ENCODE measurements at places on chromosomes 2 and 18.

GRCh38 chr2:30265052-30266015 lies 34.0 kb downstream of the LBH start:
- DNase-seq = no peak

DNA sequence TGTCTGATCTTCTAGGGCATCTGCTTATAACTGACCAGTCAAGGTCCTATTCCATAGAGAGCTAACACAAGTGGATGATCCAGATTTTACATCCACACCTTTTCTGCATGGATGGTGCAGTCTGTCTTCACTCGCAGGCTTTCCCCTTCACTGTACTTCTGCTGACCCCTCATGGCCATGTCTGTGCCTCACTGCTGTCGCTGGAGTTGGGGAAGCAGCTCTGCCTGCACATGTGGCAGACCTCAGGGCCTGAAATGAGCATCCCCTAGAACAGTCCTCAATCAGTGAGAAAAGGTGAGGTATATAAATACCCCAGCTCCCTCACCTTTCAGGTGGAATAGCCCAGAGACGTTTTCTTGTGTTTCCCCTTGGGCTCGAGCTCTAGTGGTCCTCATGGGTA lies 233.8 kb downstream of the ANKRD36B start:
- DNase-seq = no peak

DNA sequence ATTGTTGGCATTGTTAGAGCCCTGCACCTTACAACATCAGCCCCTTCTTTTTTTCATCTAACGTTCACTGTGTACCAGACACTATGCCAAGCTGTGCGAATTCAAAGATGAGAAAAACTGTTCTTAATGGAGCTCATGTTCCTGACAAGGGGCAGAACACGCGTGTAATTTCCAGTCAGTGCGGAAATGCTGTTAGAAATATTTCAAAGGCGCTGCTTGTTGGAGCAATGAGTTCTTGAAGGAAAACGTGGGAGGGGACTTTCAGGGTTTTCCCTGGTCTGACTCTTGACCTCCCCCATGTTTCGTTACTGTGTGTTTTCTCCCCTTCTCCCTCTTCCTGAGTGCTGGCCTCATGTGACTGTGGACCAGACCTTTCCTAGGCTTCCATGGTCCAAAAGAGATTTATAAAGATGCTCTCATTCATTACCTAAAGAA lies 1.5 kb downstream of the MTHFD2 start:
- no peak for DNase-seq

- no peak for DNase-seq
These were observed 21.0 kb downstream of the ZSWIM2 start for GRCh38 chr2:186827862-186828492.

DNA sequence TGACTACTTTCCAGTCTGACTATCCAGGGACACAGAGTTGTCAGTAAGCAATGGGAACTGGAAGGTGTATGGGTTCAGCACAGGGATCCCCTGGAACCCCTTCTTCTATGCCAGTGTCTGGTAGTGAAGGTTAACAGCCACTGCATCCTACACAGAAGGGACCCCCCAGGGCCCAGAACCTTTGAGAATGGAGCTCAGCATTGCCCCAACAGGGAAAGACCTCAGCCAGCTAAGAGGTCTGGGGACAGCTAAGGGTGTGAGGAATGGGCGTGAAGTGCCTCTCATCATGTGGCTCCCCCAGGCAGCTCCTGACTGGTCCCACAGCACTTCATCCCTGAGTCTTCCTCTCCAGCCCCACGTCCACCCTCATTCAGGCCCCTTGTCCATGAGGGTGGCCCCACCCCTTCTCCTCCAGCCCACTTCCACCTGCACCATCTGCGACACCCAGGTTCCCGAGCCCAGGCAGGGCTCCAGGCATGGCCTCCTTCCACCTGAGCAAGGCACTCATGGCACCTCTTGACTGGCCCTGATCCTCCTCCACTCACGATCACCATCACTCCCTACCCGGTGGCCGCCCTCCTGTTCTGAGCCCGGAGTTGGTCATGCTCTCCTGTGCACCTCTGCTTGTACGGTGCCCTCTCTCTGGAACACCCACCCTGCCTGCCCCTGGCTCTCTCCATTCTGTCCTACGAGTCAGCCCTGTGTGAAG lies 77.1 kb downstream of the SFXN5 start:
- no peak for DNase-seq

DNA sequence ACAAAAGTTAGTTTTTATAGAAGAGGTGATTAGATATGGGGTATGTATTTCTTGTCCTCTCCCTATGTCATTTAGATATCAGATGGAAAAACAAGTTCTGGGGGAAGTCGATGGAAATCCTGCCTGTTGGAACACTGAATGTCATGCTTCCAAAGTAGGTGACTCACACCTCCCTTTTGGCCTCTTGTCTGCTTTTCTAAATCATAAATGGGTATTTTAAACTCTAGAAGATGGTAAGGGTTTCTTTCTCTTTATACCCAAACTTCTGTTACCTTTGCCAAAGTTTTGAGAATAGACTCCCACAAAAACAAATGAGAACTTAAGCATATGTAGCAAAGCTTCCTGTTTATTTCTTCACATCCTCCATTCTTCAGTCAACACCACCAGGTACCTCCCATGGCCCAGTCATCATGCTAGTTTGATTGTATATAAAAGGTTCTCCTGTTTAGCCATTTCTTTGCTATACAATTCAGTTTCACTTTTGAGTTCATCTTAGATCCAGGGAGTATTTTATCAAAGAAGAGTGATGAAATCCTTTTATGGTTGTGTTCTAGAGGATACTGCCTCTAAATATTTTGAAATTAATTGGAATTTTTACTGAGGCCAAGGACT lies 63.9 kb downstream of the PRKRA start:
- DNase-seq = no peak

GRCh38 chr18:74326231-74326630 lies 10.6 kb downstream of the C18orf63 start:
- DNase-seq = no peak

DNA sequence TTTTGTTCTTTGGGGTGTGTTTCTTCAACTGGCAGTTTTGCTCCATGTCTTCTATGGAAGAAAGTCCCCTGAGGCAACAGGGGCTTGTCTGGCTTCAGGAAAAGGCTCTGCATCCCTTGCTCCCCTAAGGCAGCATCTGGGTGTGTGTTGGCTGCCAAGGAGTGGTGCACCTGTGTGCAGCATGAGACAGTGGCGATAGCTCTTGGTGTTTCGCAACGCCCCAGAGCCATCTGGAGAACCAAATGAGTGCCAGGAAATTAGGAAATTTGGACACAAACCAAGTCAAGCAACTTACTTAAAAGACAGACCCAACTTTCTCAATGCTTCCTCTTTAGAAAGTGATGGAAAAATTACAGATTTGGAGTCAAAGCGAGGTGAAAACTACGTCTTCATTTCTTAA lies 1044.4 kb upstream of the CNTNAP5 start:
- DNase-seq = peak; percentile 52

GRCh38 chr2:215171796-215172195 lies 33.4 kb upstream of the ABCA12 start:
- no peak for DNase-seq

DNA sequence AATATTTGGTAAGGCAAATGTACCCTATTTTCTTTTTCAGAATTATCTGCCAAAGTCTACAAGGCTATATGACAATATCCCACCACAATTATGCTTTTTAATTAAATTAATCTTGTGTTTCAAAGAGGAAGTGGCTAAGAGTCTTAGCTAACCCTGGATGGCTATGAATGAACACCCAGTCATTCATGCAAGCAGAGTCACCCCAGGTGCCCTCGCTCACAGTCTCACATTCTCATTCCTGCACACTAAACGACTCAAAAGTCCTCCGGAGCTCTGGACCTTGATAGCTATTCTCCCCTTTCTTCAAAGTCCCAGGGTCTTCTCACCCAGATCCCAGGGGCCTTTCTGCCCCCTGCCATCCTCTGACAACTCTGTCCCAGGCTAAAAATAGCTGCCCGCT lies 42.1 kb upstream of the MRPL19 start:
- no peak for DNase-seq

DNA sequence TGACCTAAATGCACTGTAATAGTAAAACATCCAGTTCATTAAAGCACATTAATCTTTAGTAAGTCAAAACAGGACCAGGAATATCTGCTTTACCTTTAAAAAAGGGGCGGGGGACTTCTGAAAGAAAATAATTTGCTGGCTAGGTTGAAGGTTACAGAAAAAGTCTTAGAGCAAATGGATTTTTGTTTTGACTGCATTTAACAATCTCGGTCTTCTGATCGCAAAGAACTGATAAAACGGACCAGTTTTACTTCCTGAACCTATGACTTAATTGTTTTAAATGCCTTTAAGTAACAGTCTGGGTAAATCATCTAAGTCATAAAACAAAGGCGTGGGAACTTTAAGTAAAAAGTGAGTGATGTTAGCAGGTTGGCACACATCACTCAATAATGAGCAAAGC lies 783 bp downstream of the BUB1 start:
- no peak for DNase-seq

- no peak for DNase-seq
These were observed 155.0 kb downstream of the TTC32 start for GRCh38 chr2:19746611-19747309.

- DNase-seq = no peak
These were observed 61.4 kb downstream of the CCDC148 start for GRCh38 chr2:158395166-158395565.

- DNase-seq = no peak
These were observed 69.4 kb upstream of the MMADHC start for GRCh38 chr2:149656996-149657395.

- DNase-seq = no peak
These were observed 34.5 kb upstream of the ARL5A start for GRCh38 chr2:151862700-151863099.

DNA sequence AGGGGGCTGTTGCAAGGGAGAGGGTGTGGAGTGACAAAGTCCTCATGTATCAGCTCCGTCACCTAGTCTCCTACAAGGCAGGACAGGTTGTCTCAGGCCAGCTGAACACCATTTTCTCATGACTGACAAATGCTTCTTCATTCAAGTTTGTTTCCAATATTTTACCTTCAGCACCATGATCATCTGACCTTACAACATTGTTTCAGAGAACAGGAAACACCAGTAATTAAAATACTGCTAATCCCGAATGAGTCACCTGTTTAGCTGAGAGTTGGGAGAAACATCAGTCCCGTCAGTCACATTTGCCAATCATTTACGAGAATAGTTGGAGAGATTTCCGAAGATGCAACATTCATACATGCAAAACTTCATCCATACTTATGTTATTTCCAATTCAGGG lies 25.7 kb upstream of the SP5 start:
- DNase-seq = no peak

GRCh38 chr2:4976407-4976806 lies 715.8 kb upstream of the SOX11 start:
- DNase-seq = no peak

- DNase-seq = no peak
These were observed 1.4 kb upstream of the DOK6 start for GRCh38 chr18:69399253-69399652.

GRCh38 chr2:237629739-237630138 lies 2.4 kb downstream of the LRRFIP1 start:
- no peak for DNase-seq

GRCh38 chr2:234603619-234604018 lies 106.7 kb upstream of the ARL4C start:
- DNase-seq = no peak

DNA sequence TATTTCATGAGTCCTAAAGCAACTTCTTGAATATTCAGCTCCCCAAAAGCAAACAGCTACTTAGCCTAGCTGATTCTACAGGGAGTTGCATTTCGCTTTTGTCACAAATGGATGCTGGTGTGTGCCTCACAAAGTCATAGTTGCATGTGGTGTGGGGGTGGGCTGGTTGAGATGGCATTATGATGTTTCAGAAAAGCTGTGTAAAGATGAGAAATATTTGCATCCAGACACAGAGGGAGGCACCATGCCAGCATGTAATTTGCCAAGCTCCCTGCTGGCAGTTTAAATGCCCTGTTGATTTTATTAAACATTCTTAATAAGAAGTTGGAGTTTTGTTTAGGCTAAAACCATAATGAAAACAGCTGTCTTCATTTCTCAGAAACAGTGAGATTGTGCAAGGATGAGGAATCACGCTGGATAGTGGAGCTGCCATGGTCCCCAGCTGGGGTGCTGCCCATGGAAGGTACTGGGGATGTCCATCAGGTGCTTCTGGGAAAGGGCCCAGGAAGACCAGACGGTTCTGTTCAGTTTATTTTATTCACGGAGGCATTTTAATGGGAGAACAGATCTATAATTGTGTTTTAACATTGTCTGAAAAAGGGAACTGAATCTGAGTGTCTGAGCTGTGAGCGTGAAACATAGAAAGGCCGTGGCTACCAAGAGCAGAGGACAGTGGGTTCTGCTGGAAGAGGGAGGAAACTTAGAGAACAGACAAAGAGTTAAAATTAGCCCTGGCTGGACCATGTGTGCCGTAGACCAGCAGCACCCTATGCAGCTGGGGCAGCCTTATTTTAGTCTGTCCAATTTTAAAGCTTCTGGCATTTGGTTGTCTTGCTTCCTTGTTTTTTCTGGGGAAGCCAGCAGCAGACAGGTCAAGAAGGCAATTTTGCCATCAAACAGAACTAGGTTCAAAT lies 177.1 kb downstream of the FAM210A start:
- no peak for DNase-seq

DNA sequence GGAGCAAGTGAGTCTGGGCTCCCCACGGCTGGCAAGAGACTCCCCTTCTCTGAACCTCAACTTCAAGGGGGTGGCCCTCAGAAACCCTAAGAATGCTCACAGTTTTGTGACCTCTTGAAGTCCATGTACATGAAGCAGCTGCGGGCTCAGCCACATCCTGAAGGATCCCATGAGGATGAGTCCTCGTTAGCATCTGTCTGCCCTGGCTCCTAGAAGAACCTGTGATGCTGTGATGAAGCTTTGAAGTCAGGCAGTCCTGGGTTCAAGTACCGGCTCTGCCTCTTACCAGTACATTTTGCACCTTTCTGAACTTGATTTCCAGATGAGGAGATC lies 38.1 kb downstream of the SDC1 start:
- DNase-seq = peak; percentile 20

- DNase-seq = no peak
These were observed 30.0 kb upstream of the ERMN start for GRCh38 chr2:157355618-157356017.

- no peak for DNase-seq
These were observed 337.3 kb downstream of the PLCL1 start for GRCh38 chr2:198141726-198142125.

DNA sequence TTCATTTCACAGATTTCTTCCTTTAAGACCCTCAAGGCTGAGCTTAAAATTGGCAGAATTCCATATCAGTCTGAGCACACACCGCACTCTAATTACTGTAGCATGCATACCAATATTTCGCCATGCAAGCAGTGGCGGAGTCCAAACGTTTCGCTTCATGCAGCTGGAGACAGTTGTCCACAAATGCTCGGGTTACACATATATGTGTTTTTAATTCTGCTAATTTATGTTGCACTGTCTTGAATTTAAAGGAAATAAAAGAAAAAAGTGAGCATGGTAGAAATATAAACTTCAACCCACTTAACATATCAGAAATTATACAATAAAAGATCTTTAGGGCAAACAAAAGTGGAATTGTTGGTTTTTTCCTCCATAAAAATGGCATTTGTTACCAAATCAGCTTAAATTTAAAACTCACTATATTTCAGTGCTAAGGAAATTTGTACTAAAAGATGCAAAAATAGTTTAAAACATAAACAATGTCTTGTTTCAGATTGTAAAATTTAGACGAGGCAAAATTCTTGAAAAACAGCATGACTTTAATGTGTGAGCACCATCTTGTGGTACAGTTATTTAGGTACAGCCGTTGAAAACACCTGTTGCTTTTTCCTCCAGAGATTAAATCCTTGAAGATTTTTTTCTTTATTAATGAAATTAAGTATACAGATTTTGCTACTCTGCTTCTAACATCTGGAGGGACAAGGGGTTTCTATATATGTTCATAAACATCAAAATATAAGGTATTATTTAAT lies 24.1 kb upstream of the KANSL1L start:
- DNase-seq = no peak
